ENCODE measurements at places on chromosomes 5 and 9.

GRCh38 chr9:69317081-69317480, 7.9 kb upstream of the ENTREP1 start:
- peak; percentile 56 for DNase-seq

GRCh38 chr9:99027443-99027842, 77.5 kb upstream of the TGFBR1 start:
- no peak for DNase-seq

GRCh38 chr9:136341042-136341655, 13.8 kb downstream of the GPSM1 start:
- DNase-seq: no peak

DNA sequence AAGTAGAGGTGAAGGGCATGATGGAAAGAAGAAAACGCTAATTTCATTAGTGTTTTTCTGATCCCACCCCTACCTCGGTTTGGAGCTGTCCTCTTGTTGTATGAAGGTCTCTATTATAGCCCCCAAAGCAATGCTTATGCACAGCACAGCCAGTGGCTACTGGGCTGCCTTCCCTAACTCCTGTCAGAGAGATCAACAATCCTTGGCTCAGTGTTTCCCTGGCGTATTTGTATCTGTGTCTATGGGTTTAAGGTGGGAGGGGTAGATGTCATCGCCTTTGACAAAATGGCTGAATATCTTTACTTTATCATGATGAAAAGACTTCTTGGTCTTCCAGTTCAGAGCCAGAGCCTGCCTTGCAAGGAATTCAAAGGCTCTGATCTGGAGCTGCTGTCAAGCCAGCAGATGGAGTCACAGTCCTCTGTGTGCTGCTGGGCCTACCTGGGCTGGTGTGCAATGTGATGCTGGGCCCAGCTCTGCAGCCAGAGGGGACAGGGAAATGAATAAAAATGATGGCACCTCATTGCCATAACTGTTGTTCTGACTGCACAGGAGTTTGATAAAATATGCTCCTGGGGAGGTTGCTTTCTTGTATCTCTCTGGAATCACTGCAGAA, 20.1 kb upstream of the HSPA9 start:
- no peak for DNase-seq
